ENCODE measurements at places on chromosomes 4 and X.

DNA sequence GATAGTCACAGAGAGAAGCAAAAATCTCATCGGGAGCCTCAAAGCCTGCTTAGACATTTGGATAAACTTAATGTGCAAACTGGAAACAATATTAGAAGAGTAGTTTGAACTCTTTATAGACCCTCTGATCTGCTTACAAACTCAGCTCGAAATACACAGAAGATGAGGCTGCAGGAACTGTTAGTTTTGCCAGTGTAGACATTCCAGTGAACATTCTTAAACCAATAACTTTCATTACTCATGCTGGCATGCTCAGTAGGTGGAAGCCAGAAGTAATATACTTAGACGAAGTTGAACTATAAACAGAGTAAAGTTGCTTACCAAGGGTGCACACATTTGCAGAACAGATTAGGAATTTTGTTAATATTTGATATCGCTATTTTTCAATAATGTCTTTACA is 303.5 kb downstream of the ANKRD50 start:
- no peak for DNase-seq

- DNase-seq, result no peak
Observed at GRCh38 chr4:139762720-139763119, 97.1 kb downstream of the MGST2 start.

- no peak for DNase-seq
Observed at GRCh38 chrX:41688156-41688555, 617 bp upstream of the GPR34 start.

DNA sequence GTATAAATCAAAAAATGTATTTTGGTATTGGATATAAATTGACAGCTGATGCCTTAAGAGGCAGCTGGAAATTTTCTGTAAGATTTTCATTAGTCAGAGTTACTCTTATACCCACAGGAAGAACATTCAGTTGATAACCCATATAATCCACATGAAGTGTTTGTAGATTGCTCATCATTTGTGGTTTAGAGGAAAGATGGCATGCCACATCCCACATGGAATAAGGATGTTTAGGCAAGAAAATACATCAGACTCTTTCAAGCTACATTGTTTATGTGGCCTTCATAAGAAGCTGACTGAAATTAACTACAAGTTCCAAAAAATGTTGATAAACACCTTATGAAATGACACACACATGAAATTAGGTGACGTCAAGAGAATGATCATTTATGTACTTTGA is 56.6 kb downstream of the AREG start:
- no peak for DNase-seq

GRCh38 chr4:136750897-136751296 is 781.4 kb downstream of the PCDH18 start:
- no peak for DNase-seq

- DNase-seq, result no peak
Observed at GRCh38 chr4:106314960-106315359, 1.0 kb downstream of the TBCK start.

- DNase-seq, result no peak
Observed at GRCh38 chrX:114127411-114128025, 456.4 kb upstream of the HTR2C start.

- no peak for DNase-seq
Observed at GRCh38 chrX:114519524-114519923, 64.4 kb upstream of the HTR2C start.

GRCh38 chr4:184347251-184348239 is 126.8 kb downstream of the IRF2 start:
- DNase-seq, result no peak

DNA sequence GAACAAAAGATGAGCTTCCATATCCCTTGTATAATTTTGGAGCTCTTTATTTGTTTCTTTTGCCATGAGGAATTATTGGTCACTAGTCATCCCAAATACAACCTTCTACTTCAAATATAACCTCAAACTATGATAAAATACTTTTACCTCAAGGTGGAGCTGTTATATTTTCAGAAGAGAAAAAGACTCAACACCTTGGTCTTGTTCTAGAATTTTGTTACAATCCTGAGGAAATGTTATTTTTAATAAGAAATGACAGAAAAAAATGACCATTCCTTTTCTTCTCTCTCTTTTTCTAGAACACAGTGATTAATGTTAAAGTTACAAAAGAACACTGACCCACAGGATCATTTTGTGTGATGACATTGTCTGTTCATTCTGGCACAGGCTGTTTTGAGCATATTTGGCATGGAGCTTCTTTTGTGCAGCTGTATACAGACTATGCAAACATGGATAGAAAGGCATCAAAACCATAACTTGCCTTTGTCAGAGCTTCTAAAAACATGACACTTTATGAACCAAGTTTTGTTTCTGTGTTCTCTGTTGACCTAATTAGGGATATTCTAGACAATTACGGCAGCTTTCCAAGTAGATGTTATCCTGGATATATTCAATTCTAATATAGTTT is 159.6 kb upstream of the CTSO start:
- no peak for DNase-seq

DNA sequence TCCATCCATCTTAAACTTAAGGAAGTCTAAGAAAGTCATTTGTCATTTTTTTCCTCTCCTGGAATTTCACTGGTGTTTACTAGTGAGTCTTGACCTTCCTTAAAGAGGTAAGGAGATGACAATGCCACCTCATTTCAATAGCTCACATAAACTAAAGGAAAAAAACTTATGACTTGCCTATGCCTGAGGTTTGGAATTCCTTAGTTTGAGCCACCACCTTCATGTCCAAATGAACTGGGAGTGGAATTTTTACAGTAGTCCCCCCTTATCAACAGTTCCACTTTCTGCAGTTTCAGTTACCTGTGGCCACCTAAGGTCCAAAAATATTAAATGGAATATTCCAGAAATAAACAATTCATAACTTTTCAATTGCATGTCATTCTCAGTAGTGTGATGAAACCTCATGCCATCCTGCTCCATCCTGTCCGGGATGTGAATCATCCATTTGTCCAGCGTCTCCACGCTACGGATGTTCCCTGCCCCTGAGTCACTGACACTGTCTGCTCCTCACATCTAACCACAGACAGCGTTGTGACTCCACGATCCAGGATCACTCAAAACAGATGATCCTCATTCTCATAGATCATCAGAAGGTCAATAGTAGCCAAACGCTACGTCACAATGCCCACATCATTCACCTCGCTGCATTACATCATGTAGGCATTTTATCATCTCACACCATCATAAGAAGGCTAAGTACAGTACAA is 177.4 kb downstream of the SH3KBP1 start:
- DNase-seq, result no peak

- no peak for DNase-seq
Observed at GRCh38 chr4:133464311-133464710, 315.2 kb downstream of the PCDH10 start.

DNA sequence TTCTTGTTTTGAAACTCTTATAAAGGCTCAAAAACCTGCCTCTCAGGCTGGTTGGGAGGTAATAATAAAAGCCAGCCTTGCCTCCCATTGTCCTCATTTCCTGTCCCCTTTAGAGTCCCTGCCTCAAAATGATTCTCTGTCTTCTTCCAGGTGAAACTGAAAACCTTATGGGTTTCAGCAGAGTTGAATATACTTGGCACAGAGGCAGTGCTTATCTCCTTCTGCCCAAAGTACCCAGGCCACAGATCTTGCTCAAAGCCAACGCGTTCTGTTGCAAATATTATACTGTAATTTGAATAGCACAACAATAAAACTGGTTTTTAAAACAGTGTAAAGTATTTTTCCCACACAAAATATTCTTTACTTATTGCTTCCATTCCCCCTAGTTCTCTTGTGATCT is 183.1 kb upstream of the GIMD1 start:
- DNase-seq, result no peak

- no peak for DNase-seq
Observed at GRCh38 chr4:151460434-151460833, 51.5 kb downstream of the FHIP1A start.

- no peak for DNase-seq
Observed at GRCh38 chrX:16659321-16659720, 9.4 kb downstream of the S100G start.

GRCh38 chrX:7950865-7951264 is 23.7 kb upstream of the PNPLA4 start:
- no peak for DNase-seq

- DNase-seq, result no peak
Observed at GRCh38 chrX:96568071-96568470, 116.6 kb upstream of the DIAPH2 start.

GRCh38 chrX:47232197-47232802 is 509 bp upstream of the USP11 start:
- DNase-seq, result no peak

- DNase-seq, result no peak
Observed at GRCh38 chr4:42819863-42820514, 72.5 kb upstream of the GRXCR1 start.

DNA sequence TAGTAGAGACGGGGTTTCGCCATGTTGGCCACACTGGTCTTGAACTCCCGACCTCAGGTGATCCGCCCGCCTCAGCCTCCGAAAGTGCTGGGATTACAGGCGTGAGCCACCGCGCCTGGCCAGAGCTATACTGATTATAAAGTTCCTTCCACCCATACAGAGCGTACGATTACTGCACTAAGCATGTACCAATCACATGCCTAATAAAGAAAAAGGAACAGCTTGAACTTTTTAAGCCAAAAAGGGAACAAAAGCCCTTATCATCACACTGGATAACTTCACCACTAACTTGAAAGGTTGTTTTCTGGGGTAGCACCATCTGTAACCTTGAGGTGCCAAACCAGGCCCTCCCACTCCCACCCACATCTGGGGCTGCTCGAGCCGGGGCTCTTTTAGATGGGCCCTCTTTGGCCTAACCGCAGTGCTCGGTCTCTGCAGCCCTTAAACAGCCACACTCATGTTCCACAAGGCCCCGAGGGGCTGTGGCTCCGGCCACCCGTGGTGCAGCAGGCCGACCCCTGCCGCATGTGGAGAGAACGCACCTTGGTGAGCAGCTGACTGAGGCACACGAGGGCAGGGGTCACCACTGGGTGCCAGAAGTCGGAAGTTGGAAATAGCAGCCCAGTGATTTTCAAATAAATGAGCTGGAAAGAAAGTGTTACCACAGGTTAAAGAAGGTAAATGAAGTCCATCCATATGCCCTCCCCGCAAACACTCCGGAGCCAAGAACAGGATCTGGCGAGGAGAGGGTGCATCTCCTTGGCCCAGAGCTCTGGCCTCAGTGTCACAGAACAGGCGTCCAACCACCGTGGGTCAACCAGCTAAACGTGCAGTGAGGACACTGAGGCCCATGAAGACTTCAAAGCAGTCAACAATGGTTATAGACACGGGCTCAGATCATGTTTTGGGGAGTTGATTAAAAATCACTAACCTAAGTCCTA is 18.4 kb downstream of the NOP14 start:
- DNase-seq, result no peak

GRCh38 chrX:103669745-103670144 is 16.8 kb downstream of the MORF4L2 start:
- no peak for DNase-seq

- DNase-seq, result no peak
Observed at GRCh38 chr4:89657931-89658700, 178.8 kb downstream of the SNCA start.

DNA sequence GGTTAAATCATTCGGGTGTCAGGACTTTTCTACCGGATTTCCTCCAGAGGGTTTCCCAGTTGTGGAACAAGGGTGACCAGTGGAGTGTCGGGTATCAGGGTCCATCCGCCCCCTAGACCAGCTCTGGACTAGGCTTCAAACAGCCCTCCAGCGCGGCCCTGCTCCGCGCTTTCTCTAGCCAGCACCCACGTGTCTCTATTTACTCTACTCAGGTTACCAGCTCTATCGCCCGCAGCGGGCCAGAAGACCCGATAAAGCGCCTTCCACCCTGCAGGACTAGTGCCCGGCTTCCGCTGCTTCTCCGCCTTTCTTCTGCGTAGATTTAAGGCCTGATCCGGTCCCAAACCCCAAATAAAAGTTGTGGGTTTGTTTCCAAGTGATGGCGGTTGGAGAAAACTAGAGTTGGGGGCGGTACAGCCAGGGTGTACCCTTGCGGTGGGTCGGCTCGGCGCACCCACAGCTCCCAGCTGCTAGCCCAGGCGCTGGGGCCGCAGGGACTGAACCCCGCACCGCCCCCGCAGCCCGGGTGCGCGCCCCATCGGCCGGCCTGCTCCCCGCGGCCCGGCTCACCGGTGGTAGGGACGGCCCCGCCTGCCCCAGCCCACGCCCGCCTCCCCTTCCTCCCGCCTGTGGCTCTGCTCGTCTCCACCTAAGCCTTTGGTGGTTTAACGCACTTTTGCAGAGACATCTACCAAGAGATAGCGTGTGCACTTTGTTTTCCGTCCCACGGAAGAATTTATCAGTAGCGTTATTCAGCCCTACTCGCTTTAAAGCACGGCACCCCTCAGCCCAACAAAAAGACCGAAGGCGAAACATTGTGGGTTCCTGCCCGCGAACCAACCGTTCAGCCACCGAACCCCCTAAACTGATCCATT is 2.1 kb downstream of the LEF1 start:
- DNase-seq, result no peak

- no peak for DNase-seq
Observed at GRCh38 chr4:161287678-161288352, 876.0 kb downstream of the FSTL5 start.

DNA sequence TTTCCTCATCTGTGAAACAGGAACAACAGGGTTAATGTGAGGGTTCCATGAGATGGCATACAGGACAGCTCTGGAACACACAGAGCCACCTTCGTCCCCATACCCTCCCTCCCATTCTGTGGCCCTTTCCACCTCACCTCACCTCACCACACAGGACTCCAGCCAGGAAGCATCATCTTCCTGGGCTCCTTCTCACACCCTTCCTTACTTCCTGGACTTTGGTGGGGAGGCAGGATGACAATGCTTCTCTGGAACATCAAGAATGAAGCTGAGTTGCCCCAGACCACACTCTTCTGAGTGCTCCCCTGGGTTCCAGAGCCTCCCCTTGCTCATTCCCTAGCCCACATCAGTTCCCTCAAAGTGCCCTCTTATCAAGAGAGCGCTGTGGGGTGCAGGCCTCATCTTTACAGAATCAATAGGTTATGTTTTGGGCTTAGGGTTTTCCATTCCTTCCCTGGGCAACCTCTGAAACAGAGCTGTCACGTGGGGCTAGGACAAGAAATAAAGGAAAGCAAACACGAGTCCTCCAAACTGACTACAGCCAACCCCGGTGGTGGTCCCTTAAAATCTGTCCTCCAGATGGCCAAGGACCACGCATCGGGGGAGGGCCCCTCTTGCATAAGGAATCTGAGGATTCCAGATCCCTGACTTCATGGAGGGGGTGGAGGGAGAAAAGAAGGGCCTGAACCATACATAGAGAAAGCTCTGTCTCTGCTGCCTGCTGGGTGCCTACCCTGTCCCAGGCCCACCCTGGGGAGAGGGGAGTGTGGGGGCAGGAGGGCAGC is 74.4 kb upstream of the ATP6AP2 start:
- no peak for DNase-seq

GRCh38 chr4:123547216-123548165 is 150.9 kb downstream of the SPRY1 start:
- DNase-seq, result no peak

DNA sequence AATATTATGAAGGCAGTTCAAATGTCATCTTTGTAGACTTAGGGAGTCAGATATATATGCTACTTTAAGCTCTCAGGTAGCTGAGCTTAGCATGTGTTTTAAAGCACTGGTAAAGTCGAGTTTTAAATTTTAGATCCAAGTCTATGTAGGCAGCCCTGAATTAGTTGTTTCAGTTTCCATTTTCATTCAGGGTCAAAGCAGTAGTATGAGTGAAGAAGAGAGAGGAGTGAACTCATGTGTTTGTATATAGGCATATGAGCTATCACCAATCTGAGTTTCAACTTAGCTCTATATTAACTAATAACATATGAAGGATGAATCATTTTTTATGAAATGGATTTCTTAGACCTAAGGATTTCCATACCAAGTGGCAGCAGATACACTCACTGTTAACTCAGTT is 1353.4 kb downstream of the FSTL5 start:
- DNase-seq, result no peak

All from T-helper 1 cell (primary cell).